Activated T-cell treated with anti-CD3 and anti-CD28 coated beads for 4 hours (primary cell): ENCODE measurements at places on chromosomes 7 and 10.

- no peak for DNase-seq
Measured at GRCh38 chr7:25095516-25096345, 29.3 kb downstream of the CYCS start.

- no peak for DNase-seq
Measured at GRCh38 chr7:2663121-2663886, 24.7 kb upstream of the AMZ1 start.

GRCh38 chr10:30476511-30477155, 42.6 kb downstream of the MAP3K8 start:
- no peak for DNase-seq

- DNase-seq: no peak
Measured at GRCh38 chr7:30162133-30162532, 27.3 kb downstream of the MTURN start.

DNA sequence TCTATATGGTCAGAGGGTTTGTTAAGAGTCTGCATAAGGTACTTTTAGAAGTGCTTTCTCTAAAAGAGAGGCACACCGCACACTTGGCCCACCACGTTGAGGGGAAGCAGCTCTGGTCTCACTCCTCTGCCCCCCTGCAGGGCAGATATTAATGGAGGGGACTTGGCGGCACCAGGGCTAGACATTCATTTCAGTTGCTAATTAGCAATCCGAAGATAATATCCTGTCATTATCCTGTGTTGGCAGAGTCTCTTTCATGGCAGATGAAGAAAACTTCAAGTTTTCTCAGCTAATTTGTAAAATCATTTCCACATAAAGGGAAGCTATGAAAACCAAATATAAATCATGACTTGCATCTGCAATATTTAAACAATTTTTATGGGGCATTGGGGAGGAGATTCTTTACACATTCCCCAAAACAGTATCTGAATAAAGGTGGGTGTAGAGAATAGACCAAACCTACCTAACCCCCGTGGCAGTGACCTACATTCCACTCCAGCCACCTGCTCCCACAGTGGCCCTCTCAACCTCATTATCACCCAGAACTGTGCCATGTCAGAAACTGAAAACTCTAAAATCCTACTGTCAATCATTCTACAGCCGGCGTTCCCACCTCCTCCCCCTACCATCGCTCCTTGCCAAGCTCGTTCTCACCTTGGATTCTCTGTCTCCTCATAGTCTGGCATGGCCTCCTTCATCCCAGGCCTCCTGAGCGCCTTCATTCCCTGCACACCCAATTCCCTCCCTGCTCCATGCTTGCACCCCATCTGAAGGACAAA, 54.1 kb upstream of the STK17A start:
- no peak for DNase-seq

DNA sequence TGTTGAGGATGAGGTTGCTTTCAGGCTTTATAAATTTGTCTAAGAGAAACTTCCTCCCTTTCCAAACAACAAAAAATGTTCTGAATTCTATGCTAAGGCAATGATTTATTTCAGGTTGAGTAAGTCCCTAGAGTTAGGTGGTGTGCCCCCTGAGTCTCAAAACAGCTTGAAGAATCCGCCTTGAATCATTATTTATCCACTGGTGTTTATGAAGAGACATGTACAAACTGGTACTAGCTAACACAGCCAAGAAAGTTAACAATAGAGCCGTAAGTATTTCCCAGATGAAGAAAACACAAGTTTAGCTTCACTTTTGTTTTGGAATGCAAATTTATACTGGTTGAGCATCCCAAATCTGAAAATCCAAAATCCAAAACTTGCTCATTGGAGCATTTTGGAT, 66.2 kb upstream of the SRPK2 start:
- no peak for DNase-seq

GRCh38 chr10:75924309-75924902, 493.0 kb downstream of the LRMDA start:
- DNase-seq: no peak

DNA sequence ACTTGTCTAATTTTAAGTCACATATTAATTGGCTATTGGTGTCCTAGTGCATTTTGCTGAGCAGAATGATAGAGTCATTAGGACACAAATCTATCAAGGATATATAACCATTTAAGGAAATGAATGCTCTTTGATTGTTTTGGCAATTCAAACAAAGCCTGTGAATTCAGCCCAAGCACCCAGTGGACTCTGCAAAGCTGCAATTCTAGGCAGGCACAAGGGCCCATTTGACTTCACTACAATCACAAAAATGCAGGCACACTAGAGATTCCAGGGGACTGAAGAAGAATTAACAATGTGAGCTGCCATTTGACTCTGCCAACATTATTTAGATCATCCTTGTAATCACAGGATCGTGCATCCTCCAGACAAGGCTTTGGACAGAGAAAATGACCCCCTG, 544.2 kb upstream of the PHF14 start:
- DNase-seq: no peak

GRCh38 chr10:34407324-34407805, 407.7 kb downstream of the PARD3 start:
- DNase-seq: no peak

DNA sequence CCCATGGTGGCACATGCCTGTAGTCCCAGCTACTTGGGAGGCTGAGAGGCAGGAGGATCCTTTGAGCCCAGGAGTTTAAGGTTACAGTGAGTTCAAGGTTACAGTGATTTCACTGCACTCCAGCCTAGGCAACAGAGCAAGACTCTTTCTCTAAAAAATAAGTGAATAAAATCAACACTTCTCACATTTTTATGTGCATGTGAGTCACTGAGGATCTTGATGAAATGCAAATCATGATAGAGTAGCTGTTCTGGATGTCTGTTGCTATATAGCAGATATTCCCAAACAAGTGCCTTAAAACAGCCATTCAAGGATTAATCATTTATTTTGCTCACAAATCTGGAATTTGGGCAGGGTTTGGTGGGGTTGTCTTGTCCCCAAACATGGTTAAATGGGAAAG, 62.3 kb upstream of the ARHGAP12 start:
- no peak for DNase-seq

- no peak for DNase-seq
Measured at GRCh38 chr7:102992938-102993717, 80.3 kb downstream of the LRRC17 start.

DNA sequence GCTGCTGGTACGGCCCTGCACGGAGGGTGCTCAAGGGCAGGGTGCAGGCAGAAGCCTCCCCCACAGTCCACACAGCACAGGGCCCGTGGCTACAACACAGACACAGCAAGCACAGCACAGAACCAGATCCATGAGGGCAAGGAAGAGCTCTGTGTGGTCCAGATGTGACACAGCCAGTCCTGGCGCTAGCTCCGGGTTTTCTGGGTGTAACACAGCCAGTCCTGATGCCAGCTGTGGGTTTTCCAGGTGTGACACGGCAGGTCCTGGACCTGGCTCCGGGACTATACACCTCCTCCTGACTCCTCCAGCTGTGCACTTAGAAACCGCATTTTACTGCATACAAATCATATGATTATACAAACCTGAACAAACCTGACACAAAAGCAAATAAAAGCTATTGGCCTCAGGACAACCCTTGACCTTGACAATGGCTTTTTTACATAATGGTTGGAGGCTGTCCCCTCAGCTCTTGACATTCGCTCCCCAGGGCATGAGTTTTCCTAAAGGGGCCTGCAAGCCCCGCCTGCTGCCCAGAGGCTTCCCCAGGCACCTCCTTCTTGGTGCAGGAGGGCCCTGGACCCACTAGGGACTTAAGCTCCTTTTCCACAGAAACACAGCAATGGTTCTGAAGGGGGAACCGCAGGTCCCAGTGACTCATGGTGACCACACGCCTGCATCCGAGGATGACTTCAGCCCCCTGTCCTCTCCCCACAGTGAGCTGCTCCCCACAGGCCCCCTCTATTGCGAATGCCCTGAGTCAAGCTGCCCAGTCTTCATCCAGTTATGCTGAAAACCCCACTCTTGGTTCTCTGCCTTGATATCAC, 209.6 kb downstream of the PTPRN2 start:
- no peak for DNase-seq

GRCh38 chr10:7310076-7310475, 100.8 kb downstream of the SFMBT2 start:
- DNase-seq: no peak

GRCh38 chr7:132476541-132476940, 99.7 kb downstream of the PLXNA4 start:
- DNase-seq: no peak

GRCh38 chr10:47287365-47287802, 12.6 kb upstream of the GDF10 start:
- DNase-seq: no peak

DNA sequence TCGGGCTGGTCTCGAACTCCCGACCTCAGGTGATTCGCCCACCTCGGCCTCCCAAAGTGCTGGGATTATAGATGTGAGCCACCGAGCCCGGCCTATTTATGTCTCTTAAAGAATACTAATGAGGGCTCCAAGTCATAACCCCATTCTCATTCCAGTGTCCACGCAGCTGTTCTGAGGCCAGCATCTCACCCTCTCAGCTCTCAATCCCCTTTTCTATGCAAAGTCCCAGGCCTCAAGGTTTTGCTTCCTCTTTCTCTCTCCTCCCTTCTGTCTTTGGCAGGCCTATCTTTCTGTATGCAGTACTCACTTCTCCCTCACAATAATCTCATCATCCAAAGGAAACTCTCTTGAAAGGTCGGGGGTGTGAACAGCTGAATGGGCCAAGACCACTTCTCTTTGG, 28.0 kb upstream of the VSIR start:
- DNase-seq: no peak

DNA sequence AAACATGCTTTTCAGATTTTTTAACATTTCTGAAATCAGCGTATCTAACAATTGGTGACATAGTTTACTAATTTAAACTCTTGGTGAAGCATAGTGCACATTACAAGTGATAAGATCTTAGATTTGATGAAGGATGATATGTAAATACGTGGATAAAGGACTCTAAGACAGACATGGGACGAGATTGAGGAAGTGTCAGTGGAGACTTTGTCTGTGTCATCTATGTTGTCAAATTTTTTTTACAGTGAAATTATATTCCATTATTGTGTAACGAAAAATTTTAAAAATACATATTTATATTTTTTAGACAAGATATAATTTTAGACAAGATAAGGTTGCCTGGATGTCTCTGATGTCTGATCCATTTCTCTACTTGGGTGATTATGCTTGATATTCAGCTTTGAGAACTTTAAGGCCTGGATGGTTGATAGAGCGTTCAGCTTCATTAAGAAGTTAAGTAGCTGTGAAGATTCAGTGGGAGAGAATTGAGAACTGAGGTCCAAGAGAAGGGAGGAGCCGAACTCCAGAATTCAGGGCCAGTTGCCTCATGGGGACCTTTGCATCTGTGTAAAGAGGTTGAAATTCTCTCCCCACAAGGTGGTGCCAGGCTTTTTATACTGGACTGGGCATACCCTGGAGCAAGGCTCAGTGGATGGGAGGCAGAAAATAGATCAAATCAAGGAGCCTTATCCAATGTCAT, 62.7 kb downstream of the KAT6B start:
- no peak for DNase-seq

GRCh38 chr10:32308027-32308603, 38.8 kb downstream of the EPC1 start:
- DNase-seq: no peak

- DNase-seq: no peak
Measured at GRCh38 chr10:127142856-127143255, 53.5 kb downstream of the INSYN2A start.

DNA sequence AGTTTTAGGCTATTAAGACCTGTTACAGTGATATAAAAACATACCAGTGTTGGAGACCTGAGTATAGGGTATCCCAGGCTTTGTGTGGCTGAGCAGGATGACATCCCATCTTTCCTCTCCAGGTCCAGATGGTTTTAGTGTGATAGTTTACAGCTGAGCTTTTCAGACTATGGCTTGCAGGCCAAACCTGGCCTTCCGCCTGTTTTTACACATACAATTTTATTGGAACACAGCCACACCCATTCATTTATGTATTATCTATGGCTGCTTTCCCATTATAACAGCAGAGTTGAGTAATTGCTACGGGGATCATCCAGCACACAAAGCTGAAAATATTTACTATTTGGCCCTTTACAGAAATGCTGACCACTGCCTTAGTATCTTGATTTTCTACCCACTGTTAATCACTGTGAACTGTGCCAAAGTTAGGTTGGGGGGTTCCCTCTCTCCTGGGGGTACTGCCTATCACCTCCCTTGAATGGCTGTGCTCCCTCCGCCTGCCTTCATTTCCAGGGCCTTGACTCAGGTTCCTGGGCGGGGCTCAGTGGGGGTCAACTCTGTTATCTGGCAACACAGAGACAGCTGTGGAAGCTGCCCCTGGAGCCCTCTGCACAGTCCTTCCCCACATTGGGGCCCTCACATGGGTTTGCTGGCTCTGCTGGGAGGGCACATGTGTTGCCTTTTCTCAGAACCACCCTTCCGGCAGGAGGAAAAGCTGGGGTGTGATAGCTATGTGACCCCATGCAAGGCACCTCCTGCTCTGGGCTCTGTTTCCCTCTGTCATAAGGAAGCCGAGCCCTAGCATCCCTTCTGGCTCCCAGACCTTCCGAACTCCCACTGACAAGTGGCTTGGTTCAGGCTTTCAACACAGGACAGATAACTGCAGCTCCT, 40.3 kb upstream of the SH2D4B start:
- DNase-seq: no peak

- DNase-seq: no peak
Measured at GRCh38 chr10:120085096-120085796, 192.7 kb downstream of the SEC23IP start.

- DNase-seq: no peak
Measured at GRCh38 chr7:96344236-96344635, 22.3 kb upstream of the SLC25A13 start.

DNA sequence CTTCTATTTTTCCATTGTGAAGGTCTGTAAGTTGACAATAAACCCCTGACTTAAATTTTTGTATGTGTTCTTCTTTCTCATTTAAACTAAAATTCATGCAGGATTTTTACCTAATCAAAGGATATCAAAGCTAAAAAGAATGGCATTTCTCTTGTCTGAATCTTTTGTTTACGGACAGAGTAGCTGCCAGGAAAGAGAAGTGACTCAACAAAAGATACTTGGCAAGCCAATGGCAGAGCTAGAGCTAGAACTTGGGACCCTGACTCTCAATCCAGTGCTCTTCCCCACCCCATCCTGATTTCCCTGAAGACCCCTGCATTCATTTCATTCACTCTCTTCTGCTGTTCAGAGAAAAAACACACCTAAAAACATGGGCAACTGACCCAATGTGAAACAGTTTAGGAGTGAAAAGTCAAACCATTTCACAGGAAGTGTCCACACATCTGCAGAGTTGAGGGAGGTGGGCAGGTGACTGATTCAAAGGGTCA, 40.2 kb upstream of the PDLIM1 start:
- DNase-seq: no peak

DNA sequence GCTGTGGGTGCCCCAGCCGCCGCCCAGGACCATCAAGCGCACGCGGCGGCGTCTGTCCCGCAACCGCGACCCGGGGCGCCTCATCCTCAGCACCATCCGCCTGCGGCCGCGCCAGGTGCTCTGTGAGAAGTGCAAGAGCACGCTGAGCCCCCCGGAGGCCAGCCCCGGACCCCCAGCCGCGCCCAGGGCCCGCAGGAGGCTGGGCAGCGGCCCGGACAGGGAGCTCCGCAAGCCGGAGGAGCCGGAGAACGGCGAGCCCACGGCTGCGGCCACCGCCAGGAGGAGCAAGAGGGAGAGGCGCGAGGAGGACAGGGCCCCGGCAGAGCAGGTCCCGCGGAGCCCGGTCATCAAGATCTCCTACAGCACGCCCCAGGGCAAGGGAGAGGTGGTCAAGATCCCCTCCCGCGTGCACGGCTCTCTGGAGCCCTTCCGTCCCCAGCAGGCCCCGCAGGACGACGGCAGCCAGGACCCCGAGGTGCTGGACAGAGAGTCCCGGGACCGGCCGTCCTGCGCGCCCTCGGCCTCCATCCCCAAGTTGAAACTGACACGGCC, 8.0 kb downstream of the PWWP2B start:
- DNase-seq: no peak
